ENCODE measurements at places on chromosomes 2 and 18.

DNA sequence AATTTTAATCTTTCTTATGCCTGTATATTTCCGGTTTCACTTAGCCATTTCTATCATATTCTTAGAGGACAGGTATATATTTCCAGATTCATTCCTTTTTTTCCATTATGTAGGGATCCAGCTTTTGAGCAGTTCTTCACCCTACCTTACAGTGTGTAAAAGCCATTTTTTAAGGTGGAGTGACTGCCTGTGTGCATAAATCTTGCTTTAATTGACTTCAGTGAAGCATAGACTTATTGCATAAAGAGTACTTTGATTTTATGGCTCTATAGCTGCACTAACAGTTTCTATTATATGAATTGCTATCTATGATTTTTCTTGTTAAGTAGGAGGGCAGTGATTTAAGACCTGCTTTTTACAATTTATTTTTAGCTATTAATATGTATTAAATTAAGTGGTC lies 132.6 kb downstream of the NYAP2 start:
- no peak for DNase-seq

DNA sequence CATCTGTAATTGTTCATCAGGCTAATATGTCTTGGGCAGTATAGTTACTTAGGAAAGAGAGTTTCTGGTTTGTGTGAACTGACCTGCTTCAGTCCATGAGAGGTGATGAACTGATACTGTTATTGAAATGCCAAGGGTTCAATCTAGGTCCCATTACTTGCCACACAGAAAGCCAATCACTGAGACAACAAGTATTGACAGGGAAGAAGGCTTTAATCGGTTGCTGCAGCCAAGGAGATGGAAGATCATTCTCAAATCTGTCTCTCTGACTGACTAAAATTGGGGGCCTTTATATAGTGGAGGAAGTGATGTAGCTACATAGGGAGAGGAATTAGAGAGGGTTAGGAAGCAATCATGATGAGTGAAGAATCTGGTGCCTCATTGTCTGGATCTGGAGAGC lies 19.9 kb upstream of the FAM98A start:
- no peak for DNase-seq

- no peak for DNase-seq
These were observed 15.2 kb upstream of the TMBIM1 start for GRCh38 chr2:218307415-218308090.

DNA sequence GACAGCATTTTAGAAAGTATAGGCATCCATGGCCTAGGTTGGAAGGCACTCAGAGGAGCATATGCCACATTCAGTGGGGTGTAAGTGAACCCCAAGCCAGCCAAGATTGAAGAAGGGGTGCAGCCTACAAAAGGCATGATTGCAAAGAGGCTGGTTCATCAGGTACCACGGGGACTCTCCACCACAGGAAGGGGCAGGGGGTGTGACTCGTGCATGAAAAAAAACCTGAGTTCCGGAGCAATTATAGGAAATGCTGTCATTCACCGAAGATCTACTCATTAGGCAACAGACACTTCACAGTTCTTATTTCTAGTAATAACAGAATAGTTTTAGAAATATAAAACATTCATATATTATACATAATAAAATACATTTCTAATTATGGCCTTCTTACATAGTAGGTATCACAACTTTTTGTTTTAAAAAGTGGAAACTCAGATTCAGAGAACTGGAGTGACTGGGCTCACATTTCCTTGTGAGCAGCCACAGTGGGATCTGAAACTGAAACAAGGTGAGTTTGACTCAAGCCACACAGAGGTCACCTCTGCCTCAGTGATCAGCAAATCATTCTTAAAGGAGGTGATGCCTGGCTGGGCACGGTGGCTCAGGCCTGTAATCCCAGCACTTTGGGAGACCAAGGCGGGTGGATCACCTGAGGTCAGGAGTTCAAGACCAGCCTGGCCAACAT lies 188.4 kb upstream of the GYPC start:
- no peak for DNase-seq

DNA sequence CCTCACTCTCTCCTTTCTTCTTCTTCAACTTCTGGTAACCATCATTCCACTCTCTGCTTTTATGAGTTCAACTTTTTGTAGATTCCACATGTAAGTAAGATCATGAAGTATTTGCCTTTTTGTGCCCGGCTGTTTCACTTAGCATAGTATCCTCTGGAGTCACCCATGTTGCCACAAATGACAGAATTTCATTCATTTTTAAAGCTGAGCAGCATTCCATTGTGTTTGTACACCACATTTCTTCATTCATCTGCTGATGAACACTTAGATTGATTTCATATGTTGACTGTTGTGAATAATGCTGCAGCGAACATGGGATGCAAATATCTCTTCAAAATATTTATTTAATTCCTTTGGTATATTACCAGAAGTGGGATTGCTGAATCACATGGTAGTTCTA lies 133.6 kb upstream of the ERBB4 start:
- no peak for DNase-seq

- DNase-seq = no peak
These were observed 317.4 kb downstream of the EN1 start for GRCh38 chr2:118529908-118530599.

- no peak for DNase-seq
These were observed 32.1 kb downstream of the CCDC141 start for GRCh38 chr2:179017773-179018357.

DNA sequence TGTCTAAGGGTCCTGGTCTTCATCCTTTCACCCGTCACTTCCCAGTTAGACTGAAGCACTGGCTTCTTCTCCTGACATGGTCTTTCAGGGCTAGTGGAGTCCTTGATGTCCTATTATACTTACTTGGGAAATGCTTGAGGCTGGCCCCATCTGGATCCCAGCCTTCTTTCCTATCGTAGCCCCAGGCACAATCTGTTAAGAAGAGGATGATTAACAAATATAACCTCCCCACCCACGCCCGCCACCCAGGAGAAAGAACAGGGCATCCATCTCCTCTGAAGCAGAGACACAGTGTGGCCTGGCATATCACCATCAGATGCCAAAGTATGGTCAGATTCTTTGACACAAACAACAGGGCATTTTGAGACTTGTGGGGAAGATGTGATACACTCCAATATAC lies 530.1 kb downstream of the SOX11 start:
- no peak for DNase-seq

- no peak for DNase-seq
These were observed 16.5 kb downstream of the SPATA3 start for GRCh38 chr2:231012463-231012862.

DNA sequence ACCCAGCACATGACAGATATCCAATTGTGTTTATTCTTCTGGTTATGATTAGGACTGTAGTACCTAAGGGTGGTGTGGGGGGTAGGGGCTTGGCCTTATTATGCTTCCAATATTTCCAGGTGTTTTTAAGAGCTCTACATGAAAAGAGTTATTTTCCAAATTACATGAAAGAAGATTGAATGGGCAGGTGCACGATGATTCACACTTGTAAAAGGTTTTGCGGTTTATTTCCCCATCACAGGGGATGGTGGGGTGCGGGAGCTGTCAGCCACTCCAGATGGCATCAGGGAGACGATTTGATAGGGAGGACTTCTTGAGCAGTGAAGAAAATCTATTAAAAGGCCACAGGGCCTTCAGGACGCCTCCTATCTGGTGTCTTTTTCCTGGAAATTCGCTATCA lies 15.1 kb upstream of the CCBE1 start:
- no peak for DNase-seq

DNA sequence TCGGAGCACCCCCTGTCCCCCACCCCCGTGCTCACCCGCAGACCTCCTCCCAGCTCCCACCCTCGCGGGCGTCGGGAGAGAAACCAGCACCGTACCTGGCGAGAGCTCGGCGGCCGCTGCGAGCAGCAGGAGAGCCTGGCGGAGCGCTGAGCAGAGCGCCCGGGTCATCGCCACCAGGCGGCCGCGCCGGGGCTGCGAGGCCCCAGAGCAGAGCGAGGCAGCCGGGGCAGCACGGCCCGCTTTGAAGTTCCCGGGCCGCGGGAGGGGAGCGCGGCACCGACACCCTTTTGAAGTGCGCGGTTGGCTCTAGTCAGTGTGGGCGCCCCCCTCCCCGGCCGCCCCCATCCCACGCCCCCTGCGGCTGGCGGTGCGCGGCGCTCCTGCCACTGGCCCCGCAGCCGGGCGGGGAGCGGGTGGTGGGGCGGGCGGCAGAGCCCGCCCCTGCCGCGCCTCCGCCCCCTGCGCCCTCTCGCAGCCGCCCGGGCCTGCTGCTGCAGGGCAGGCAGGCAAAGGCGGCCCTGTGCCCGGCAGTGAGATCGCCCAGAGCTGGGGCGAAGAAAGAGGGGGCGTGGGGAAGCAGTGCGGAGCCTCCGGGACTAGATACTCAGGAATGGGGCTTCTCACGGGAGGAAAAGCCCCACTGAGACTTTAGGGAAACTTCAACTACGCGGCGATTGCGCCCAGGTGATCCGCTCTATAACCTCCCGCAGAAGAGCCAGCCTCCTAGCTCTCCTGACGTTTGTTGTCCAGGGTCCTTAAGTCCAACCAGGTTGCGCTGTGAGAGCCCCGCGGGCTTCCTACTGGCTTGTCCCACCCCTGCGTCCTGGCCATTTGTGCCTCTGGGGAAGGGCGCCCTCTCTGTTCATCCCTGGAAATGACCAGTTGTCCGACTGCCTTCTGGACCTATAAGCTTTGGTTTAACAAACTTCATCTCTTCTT lies at the start of gene ACVR1C:
Gene ACVR1C (minus strand): TSS at position 388 of the 939 bp plus-strand sequence. CDS start 220 bp downstream, at position 168.
- peak; percentile 73 for DNase-seq

DNA sequence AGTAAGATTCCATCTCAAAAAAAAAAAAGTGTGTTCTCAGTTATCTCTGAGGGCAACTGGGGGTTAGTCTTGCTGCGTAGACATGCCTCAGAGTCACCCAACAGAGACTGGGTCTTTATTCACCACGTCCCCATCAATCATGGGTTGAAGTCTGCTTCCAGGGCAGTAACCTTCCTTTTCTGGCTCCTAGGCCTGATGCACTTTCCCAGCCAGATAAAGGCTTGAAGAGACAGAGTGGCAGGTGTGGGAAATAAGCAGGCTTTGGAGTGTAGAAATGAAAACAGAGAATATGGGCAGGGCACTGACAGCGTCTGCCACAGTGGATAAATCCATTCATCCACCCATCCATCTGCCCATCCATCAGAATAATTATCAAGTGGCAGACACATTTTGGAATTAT lies 134.1 kb upstream of the LGALSL start:
- no peak for DNase-seq

- DNase-seq = no peak
These were observed 86.6 kb downstream of the SP100 start for GRCh38 chr2:230502593-230502992.

DNA sequence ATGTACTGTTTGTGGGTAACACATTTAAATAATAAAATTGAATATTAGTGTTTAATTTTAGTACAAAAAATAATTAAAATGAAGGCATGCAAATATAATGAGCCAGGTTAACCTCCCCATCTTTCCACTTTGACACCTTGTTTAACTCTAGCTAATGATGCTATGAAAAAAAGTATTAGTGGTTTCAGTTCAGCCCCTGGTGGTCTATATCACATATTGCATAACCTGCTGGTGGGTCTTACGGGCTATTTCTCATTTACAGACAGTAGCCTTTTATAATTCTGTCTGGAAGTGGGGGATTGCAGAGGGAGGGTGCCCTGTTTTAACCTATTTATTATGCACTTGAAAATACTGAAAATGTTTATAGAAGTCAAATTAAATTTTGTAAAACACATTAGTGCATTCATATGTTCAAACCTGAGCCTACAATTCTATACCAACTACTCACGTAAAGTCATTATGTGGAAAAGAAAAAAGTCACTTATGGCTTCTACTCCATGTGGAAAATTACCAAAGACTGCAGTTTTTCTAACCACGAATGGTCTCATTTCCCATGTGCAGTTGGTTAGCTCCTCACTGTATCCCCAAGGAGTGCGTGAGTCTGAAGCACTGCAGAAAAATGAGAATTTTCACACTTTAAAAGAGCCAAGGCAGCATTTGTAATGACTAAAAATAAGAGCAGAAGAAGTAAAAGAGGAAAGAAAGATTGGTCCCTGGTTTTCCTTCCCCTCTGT lies 381.0 kb downstream of the MTX2 start:
- peak; percentile 34 for DNase-seq

GRCh38 chr2:127428815-127429109 lies 10.5 kb downstream of the PROC start:
- DNase-seq = no peak

GRCh38 chr2:138418453-138418852 lies 83.1 kb upstream of the SPOPL start:
- DNase-seq = no peak

- no peak for DNase-seq
These were observed 60.2 kb upstream of the SPP2 start for GRCh38 chr2:233990261-233990798.

- no peak for DNase-seq
These were observed 31.9 kb downstream of the ATP8B1 start for GRCh38 chr18:57771193-57771592.

- peak; percentile 83 for DNase-seq
These were observed 60.1 kb upstream of the GLI2 start for GRCh38 chr2:120675460-120676130.

GRCh38 chr2:65539633-65540032 lies 107.2 kb upstream of the SPRED2 start:
- DNase-seq = no peak

- no peak for DNase-seq
These were observed 201.2 kb downstream of the CBLN2 start for GRCh38 chr18:72342933-72343332.

GRCh38 chr2:8306530-8307351 lies 375.1 kb upstream of the ID2 start:
- no peak for DNase-seq

DNA sequence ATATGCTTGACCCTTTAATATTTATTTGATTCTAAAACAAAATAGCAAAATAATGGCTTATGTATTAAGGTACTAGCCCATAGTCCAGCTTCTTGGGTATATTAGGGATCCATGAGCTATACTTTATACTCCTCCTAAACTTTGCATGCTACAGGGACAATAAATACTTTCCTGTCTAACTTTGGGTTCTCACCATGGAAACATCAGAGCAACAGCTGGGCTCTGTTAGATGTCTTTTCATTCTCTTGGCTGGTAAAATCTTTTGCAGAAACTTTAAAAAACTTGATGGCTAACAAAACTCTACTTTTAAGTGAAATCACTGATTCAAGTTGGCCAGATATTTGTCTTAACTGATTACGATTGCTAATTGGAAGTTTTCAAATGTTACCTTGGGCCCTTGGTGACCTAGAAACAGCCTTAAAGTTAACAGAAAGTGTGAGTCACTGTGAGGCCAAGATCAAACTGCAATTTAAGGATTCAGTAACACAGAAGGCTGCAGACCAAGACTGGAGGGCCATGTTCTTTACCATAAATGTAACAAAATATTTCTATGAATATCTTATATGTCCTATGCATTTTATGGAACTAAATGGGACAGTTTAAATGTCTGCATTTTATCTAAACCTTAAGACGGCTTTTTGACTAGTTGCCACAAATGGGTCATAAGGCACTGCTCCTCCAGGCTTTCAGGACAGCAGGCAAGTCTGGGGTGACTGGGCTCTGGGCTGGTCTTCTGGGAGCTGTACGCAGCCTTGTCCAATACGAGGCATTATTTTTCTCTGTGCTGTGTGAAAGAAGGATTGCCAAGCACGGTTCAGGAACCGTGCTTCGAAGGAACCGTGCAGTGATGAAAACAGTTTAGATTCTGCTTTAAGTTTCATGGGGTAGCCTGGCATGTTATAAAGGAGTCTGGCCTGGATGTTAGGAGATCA lies 188.5 kb downstream of the TPGS2 start:
- no peak for DNase-seq

- DNase-seq = peak; percentile 63
These were observed 222.9 kb downstream of the PTPRM start for GRCh38 chr18:7789856-7790552.
